SHP77 (cell line): ENCODE measurements at places on chromosomes 16 and 17.

DNA sequence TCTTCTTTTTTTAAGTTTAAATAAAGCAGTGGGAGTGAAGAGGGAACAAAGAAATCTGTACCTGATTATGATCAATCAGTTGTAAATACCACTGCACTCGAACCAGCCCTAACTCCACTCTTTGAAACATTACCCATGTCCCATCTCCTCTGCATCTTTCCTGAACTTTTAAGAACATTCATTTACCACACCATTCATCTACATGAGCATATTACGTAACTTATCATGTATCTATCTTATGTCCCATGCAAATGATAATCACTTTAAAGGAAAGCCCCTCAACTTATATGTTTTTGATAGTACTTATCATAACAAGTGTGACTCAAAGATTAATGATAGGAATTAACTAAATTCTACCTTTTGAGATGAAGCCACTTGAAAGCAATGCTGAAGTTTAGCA, 10.7 kb upstream of the BRIP1 start:
- no peak for DNase-seq

DNA sequence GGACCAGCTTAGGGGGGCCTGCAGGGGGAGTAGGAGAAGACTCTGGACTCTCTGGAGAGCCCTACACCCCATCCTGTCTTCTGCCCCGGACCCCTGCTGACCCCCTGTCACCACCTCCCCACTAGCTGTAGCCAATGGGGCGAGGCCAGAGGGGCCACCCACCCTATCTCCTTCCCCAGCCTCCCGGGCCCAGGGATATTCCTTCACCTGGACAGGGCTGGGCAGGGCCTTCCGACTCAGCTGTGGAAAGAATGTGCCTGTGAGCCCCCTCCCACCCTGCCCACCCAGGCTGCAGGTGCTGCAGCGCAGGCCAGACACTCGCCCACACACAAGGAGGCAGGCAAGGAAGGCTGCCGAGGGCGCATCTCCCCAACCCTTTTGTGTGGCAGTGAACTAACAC, 23.0 kb downstream of the TSPOAP1 start:
- no peak for DNase-seq

- DNase-seq = no peak
Observed at GRCh38 chr17:19905502-19905901, 37.8 kb upstream of the ULK2 start.

DNA sequence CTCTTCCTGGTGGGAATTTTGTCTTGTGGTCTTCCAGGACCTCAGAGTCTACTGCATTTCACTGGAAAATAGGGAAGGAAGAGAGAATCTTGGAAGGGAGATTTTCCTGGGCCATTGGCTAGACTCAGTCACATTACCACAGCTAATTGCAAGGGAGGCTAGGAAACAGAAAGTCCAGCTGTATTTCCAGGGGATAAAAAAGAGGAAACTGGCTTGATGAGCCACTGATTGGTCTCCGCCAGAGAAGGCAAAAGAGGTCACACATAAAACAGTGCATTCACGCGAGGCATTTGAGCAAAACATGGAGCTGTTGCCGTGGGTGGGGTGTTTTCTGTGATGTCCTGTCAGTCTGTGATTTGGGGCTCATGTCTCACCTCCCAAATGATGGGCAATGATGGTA, 345.3 kb downstream of the FOXL1 start:
- DNase-seq = no peak

DNA sequence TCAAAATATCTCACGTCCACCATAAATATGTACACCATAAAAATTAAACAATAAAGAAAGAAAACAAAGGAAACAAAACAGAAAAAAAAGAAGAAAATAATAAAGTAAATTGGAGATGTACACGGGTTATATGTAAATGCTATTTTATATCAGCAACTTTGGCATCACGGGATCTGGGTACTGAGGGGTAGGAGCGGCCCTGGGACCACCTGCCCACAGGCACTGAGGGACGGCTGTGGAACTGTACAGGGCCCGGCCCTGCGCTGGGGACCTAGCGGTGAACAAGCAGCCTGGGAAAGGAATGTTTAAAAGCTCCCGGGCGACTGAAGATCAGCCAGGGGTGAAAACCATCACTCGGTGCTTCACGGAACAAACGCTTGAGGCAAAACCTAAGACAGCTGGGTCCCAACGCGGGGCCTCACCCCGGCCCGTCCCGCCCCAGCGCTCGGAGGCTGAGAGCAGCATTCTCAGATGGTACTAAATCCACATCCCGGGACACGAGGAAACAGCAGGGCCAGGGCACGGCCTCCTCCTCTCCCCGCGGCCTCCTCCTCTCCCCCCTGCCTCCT, 31.2 kb downstream of the NXN start:
- no peak for DNase-seq

- DNase-seq = no peak
Observed at GRCh38 chr17:72733619-72734282, 358.7 kb downstream of the SLC39A11 start.

- no peak for DNase-seq
Observed at GRCh38 chr17:5238333-5238732, 3.7 kb upstream of the SCIMP start.

DNA sequence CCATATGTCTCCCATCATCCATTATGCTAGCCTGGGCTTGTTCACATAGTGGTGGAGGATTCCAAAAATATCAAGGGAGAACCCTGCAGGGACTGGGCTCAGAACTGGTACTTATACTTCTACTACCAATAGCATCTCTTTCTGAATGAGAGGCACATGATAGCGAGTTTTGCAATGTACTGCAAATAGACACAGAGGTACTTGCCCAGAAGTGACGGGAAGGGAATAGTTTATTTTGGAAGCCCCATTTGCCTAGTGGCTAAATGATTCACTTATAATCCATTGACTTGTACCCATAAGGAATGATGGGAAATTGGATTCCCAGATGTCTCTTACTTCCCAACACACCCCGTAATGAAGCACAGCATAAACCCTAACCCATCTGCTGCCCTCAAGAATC, 124.8 kb upstream of the ERCC4 start:
- DNase-seq = no peak

- no peak for DNase-seq
Observed at GRCh38 chr17:77375108-77375916, 234.5 kb downstream of the SEC14L1 start.

DNA sequence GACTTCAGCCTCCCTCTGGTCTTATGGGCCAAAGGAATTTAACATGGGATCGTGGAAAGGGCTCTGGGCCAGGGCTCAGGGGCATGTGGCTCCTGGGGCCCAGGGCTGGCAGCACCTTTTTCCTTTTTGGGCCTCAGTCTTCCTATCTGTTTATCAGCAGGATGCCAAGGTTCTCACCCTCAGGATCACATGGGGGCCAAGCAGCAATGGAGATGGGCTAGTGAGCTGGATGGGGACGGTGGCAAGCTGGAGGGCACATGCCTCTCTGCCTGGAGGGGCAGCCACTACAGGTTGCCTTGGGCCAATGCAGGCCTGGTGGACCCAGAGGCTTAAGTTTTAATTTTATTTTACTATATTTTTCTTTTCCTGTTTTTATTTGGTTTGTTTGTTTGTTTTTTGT, 95.4 kb downstream of the CYLD start:
- DNase-seq = no peak

DNA sequence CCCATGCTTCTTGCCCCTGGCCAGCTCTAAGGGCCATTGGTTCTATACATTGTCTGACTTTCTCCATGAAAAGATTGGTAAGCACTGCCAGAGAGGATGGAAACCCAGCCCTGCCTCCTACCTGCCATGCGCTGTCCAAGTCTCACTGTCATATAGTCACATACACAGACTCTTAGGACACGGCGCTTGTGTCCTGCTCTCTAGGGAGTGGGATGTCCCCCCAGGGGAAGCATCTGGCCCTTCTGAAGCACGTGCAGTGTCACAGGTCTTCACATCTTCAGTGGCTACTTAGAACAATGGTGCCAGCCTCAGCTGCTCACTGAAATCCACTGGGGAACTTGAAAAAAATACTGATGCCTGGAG, 38.7 kb downstream of the MYO18A start:
- no peak for DNase-seq

- no peak for DNase-seq
Observed at GRCh38 chr16:78446992-78447563, 347.6 kb downstream of the WWOX start.

GRCh38 chr17:78378225-78379130, at the start of gene PGS1:
PGS1 (plus strand) TSS chr17:78378649; CDS start chr17:78378666, 17 bp downstream.
- DNase-seq = peak; percentile 85

DNA sequence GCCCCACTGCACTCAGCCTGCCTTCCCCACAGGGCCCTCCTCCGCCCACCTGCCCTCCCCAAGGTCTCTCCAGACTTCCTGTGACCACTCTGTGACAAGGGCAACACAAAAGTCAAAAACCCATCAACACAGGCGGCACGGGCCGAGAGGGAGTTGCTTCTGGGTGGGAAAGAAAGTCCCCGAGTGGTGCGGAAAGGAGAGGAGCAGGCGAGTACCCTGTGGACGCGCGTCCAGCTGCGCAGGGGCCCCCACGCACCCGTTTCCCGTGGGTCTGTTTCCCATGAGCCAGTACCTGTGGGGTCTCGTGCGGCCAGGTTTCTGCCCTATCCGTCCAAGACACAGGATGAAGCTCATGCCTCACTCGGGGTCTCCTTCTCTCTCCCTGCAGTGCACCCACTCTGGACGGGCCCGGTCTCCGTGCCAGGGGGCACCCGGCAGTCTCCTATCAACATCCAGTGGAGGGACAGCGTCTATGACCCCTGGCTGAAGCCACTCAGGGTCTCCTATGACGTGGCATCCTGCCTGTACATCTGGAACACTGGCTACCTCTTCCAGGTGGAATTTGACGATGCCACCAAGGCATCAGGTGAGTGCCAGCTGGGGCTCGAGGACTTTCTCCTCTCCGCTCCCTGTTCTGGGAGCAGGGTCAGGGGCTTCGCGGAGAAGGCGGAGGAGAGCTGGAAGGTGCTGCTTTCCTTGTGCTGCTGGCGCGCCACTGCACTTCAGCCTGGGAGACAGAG, 12.2 kb downstream of the CD2BP2 start:
- no peak for DNase-seq

- peak; percentile 56 for DNase-seq
Observed at GRCh38 chr17:81926451-81927151, 934 bp downstream of the MAFG start.

GRCh38 chr17:9868552-9868951, 36.5 kb downstream of the RCVRN start:
- DNase-seq = no peak

DNA sequence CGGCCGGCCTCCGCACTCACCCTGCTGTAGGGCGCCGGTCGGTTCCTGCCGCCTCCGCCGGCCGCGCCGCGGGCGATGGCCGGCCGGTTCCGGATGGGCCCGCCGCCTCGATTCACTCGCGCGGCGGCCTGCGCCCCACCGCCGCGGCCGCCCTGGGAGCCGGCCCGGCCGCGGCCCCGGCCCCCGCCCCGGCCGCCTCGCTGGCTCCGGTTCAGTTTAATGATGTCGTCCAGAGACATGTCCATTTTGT, 158 bp downstream of the ALYREF start:
- DNase-seq = no peak

DNA sequence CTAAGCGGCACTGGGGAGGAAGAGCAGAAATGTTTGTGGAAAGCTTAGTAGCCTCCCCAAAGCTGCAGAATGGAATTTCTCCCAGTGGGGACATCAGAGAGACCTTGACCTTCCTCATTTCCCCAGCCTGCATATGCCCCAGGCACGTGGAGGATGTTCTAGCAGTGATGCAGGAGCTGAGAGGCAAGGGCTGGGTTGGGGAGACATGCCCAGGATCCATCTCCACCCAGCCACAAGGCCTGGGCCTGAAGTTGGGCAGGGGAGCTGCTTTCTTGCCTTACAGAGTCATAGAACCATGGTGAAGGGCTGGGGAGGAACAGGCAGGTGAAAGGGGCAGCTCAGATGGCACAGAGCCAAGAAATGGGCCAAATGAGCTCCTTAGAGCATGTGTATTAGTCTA, 104.0 kb downstream of the TMEM132E start:
- DNase-seq = no peak

DNA sequence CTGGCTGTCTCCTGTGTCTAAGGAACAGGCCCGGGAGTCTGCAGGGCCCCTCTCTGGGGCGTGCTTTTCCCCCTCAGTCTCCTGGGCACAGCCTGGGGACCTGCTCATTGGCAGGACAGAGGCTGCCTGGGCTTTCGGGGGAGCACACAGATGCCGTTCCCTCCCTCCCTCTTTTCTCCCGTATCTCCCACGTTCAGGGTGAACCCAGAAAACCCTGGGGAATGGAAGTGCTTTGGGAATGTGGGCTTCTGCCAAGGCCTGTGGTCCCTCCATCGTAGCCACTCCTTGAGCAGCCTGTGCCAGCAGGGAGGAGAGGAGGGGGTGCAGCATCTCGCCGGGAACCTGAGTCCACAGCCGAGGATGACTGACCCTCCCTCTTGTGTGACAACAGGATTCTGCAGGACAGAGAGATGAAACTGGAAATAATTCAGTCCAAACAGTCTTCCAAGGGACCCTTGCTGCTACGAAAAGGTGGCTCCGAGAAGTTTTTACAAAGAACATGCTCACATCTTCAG, 52.0 kb downstream of the RNF213 start:
- DNase-seq = no peak

DNA sequence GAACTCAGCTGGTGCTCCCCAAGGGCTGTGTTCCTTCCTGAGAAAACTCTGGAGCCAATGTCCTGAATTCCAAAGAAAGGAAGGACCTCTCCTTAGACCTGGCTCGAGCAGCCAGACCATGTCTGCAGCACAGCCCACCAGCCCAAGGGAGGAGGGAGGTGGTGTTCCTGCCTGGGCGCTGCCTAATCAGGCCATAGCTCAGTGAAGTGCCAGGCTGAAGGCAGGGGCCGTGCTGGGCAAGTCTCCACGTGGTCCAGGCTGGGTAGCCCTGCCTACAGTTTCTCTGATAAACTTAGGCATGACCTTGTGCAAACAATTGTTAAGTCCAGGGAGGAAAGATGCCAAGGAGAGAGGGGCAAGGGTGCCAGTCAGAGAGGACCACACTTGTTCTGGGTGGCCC, 76.8 kb downstream of the MPRIP start:
- DNase-seq = no peak

GRCh38 chr16:877242-878071, 76.9 kb upstream of the GNG13 start:
- no peak for DNase-seq

- DNase-seq = peak; percentile 84
Observed at GRCh38 chr16:85446951-85447692, 166.0 kb upstream of the GSE1 start.

DNA sequence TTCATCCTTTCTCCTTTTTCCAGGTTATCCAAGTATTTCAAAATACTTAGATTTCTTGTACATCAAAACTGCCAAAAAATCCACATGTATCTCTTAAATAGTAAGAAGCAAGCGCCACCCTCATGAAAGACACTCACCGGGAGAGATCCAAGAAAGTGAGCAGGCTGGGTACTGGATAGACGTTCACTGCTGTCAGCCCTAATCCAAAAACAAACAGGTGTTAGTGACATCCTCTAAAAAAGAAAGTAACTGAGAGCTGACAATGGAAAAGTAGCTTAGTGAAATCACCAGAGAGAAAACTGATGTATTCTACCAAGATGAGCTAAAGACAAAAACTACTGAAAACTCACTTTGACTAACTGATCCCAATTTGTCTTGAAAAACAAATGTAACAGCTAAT, 46.1 kb downstream of the MARVELD3 start:
- DNase-seq = no peak

- no peak for DNase-seq
Observed at GRCh38 chr17:1480747-1481465, 11.6 kb downstream of the MYO1C start.

- no peak for DNase-seq
Observed at GRCh38 chr17:32264823-32265191, 825 bp upstream of the RHBDL3 start.
